Transverse colon (tissue), 4 donors: ENCODE measurements at places on chromosomes 1 and 21. TPM values are rescaled to one million over a fixed set of nuclear protein-coding genes. Genes with fewer than 3 reads are reported as not detected.

GRCh38 chr1:223227486-223228196, 84.6 kb upstream of the TLR5 start:
- H3K27me3 ChIP-seq: no peaks in the 10 kb centered on the region
- no peak for DNase-seq
- no peaks in the 10 kb centered on the region for H3K36me3 ChIP-seq
- H3K4me1 ChIP-seq: no peaks in the 10 kb centered on the region
- H3K27ac ChIP-seq: no peak overlapping the region

GRCh38 chr1:55146781-55147180, 68.4 kb downstream of the USP24 start:
- peak; percentile 17 for DNase-seq
- H3K36me3 ChIP-seq: no peaks in the 10 kb centered on the region
- no peaks in the 10 kb centered on the region for H3K4me1 ChIP-seq
- no peaks in the 10 kb centered on the region for H3K27me3 ChIP-seq

The RPE65 gene
- not detected for total RNA-seq

DNA sequence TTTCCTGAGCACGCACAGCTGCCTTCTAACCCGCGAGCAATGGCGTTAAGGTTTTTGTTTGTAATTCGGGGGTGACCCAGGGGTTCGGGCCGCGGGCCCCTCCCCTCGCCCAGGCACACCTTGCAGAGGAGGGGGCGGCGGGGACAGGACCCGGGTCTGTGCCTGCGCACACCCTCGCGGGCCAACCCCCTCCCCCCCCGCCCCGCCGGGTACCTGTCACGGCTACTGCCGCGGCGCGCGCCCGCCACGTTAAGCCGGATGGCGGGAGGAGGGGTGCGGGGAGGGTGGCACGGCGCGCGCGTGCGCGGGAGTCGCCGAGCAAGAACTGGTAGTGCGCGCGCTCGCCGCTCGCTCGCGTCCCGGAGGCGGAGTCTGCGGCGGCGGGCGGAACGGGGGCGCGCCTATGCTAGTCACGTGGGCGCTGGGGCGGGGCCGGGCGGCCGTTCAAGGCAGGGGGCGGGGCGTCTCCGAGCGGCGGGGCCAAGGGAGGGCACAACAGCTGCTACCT, at the start of gene TPTE:
TPTE (plus strand) TSS at position 493 of the 508 bp plus-strand sequence. CDS start 17,141 bp downstream, outside the sequence.
- H3K36me3 ChIP-seq: no peaks in the 10 kb centered on the region
- no peaks in the 10 kb centered on the region for H3K27me3 ChIP-seq
- H3K4me3 ChIP-seq: no peak within 1 kb of the TSS
- no peaks in the 10 kb centered on the region for H3K4me1 ChIP-seq
- DNase-seq: no peak
- H3K27ac ChIP-seq: no peak within 1 kb of the TSS

DNA sequence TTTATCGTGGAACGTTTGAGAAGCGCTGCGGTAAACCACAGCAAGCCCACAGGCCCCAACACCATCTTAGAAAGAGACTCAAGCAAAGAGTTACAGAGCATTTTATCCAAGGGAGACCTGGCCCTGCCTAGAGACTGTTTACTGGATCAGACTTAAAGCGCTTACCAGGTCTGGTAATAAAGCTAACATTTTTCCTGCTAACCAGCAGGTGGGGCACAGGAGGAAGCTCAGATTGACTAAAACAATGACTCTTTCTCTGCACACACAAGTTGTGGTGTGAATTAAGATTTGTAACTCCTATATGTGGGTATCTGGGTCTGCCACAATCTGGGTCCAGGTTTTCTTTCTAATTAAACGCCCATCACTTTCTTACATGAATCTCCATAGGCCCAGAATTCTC, 136.5 kb upstream of the ETS2 start:
- H3K36me3 ChIP-seq: no peaks in the 10 kb centered on the region
- no peak overlapping the region for H3K4me3 ChIP-seq
- peak; percentile 24 for DNase-seq
- H3K27ac ChIP-seq: no peak overlapping the region
- peaks cover 18% of the 10 kb centered on the region for H3K4me1 ChIP-seq

The TMEM81 gene
- not detected for total RNA-seq

The ANKRD34A gene
- 0.64 TPM for total RNA-seq

DNA sequence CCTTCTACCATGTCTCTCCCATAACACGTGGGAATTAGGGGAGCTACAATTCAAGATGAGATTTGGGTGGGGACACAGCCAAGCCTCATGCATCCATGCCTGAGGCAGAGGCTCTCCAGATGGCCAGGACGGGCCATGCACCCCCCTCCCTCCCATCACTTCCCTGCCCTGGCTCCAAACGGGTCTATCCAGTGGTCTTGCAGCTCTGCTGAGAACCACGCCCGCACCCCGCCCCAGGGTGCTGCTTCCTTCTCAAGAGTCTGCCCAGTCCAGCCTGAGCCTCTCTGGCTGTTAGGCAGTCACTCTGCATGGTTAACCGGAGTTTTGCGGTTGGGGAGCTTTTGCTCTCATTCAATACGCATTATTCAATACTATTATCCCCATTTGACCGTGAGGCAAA, 131.5 kb upstream of the TMEM51 start:
- no peak for DNase-seq
- no peak overlapping the region for H3K4me3 ChIP-seq
- no peaks in the 10 kb centered on the region for H3K27me3 ChIP-seq
- H3K4me1 ChIP-seq: no peaks in the 10 kb centered on the region
- no peak overlapping the region for H3K27ac ChIP-seq
